ENCODE measurements at places on chromosomes 4 and X.

GRCh38 chr4:61785761-61786160 lies 585.6 kb downstream of the ADGRL3 start:
- DNase-seq: no peak

DNA sequence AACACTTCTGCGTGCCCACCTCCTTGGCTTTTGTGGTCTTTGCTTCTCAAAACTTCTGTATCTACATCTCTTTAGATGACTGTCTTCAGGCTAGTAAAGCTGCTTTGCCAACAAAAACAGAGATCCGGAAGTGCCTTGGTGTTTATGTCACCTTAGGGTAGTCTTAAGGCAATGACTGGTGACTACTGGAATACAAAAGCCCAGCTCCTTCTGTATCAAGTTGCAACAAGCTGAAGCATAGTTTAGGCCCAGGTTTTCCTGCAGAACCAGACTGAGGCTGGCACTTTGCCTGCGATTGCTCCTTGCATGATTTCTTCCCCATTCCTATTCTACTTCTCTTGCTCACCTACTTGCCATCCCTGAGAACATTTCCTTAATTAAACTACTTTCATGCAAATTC lies 333.8 kb downstream of the DMD start:
- no peak for DNase-seq

- DNase-seq: no peak
These were observed 20.9 kb downstream of the SAGE1 start for GRCh38 chrX:135914404-135914803.

DNA sequence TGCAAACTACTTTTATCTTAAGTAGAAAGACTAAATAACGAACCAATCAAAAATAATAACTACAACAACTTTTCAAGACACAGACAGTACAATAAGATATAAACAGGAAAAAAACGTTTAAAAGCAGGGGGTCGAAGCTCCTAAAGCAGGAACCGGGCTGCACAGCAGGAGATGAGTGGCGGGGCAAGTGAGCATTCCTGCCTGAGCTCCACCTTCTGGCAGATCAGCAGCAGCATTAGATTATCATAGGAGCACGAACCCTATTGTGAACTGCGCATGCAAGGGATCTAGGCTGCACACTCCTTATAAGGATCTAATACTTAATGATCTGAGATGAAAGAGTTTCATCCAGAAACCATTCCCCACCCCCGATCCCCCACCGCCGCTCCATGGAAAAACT lies 146.2 kb downstream of the TEX11 start:
- DNase-seq: no peak

DNA sequence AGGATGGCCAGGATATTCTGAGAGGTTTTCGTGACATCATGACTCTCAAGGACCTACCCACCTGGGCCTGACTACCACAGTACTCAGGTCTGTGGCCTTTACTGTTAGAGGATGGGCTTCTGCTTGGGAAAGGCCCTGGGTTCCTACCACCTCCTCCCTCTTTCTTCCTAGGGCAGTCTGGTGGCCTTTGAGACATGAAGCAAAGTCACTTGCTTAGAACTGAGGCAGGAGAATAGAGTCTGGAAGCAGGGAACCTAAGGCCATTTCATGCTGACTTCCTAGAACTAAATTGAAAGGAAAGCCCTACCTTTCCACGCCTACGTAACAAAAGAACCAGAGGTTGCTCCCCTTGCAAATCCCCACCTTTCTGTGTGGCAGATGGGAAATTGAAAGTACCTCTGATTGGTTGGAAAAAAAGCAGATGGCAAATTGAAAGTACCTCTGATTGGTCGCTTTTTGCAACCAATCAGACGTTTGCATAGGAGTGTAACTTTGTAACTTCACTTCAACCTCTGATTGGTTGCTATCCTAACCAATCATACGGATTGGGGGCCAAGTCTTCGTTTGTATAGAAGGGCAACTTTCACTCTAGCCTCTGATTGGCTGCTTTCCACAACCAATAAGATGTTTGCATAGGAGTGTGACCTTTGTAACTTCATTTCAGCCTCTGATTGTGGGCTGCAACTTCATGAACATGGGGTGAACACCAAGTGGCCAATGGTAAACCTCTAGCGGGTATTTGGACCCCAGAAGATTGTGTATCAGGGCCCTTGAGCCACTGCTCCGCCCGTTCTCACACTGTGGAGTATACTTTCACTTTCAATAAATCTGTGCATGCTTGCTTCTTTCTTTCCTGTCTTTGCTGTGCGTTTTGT lies 9.9 kb upstream of the AKAP14 start:
- peak; percentile 18 for DNase-seq

GRCh38 chr4:147560625-147561024 lies 56.6 kb upstream of the TMEM184C start:
- DNase-seq: no peak
